ENCODE measurements at places on chromosomes 13 and 19. TPM values are rescaled to one million over a fixed set of nuclear protein-coding genes. Genes with fewer than 3 reads are reported as not detected.

KLK2 gene
- total RNA-seq = not detected

CNFN gene
- 1,219 TPM for total RNA-seq

F7 gene
- total RNA-seq = not detected

ZNF221 gene
- 12.9 TPM for total RNA-seq

SYT5 gene
- not detected for total RNA-seq

ZSCAN5B gene
- not detected for total RNA-seq

RAB11B gene
- 22.1 TPM for total RNA-seq

DNA sequence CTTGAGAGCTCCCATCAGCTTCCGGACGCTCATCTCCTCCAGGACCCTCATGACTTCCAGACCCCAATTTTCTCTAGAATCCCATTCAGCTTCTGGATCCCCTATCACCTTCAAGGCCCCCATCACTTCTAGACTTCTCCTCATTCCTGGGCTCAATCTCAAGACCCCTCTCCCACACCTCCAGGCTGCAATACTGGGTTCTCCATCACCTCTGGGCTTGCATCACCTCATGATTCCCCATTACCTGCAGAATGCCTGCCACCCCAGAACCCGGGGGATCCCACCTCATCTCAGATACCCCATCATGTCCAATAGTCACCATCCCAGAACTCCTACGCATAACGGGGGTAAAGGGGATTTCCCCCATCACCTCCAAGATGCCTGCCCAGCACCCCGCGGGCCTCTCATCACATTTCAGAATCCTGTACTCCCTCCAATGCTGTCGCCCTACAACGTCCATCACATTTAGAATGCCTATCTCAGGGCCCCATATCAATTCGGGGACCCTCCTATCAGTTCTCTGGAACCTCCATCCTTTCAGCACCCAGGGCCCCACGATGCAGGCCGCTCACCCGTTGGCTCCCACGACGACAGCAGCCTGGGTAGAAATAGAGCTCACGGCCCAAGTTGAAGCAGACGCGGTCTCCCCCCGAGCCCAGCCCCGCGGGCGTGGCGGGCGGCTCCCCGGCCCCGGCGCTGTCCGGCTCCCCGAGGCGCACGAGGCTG is 738 bp downstream of the DMWD start:
- DNase-seq = no peak
- H3K4me1 ChIP-seq = peaks cover 29% of the 10 kb centered on the region
- H3K27me3 ChIP-seq = no peaks in the 10 kb centered on the region
- H3K27ac ChIP-seq = peak overlapping the region; percentile 75
- H3K36me3 ChIP-seq = peaks cover 6% of the 10 kb centered on the region
- peak overlapping the region; percentile 92 for H3K4me3 ChIP-seq

DNA sequence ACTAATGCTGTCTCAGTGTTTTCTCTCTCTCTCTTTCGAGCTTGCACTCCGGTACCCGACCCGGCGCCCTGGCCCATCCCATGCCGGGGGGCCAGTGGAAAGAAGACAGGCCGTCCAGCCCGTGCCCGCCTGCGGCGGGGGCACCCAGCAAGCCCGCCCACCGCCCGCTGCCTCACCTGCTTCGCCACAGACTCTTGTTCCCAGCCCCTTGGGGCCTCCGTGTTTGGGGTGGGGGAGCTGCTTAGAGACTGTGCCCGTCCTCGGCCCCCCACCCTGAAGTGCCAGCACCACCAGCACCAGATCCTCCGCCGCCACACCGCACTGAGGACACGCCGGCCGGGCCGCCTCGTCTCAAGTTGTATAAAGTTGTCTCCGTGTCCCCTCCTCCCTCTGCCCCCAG is 2.4 kb downstream of the LENG9 start:
- peaks cover 38% of the 10 kb centered on the region for H3K36me3 ChIP-seq
- no peak overlapping the region for H3K27ac ChIP-seq
- no peak for DNase-seq
- H3K4me3 ChIP-seq = no peak overlapping the region
- H3K4me1 ChIP-seq = peaks cover 65% of the 10 kb centered on the region

DNA sequence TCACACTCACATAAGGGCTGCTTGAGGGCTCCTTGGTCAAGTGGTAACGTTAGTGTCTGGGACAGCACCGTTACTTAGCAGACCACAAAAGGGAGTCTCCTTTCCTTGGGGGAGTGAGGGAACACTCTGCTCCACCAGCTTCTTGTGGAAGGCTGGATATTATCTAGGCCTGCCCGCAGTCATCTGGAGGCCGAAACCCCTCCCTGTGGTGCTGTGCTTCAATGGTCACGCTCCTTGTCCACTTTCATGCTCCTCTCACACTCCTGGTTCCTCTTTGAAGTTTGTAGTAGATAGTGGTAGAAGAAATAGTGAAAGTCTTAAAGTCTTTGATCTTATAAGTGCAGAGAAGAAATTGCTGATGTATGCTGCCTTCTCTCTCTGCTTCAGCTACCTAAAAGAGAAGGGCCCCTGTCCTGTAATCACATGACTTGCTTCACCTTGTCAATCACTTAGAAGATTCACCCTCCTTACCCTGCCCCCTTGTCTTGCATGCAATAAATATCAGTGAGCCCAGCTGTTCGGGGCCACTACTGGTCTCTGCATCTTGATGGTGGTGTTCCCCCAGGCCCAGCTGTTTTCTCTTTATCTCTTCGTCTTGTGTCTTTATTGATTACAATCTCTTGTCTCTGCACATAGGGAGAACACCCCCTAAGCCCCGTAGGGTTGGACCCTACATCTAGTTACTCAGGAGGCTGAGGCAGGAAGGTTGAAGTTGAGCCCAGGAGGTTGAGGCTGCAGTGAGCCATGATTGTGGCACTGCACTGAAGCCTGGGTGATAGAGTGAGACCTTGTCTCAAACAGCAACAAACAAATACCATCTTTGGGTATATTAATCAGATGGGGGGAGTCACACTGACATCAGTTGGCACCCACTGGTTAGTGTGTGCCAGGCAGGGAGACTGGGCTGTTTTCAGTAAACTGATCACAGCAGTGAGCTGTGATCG is 11.6 kb upstream of the MZF1 start:
- H3K27ac ChIP-seq = no peak overlapping the region
- no peaks in the 10 kb centered on the region for H3K4me1 ChIP-seq
- H3K36me3 ChIP-seq = peaks cover 11% of the 10 kb centered on the region
- no peak for DNase-seq
- no peak overlapping the region for H3K4me3 ChIP-seq

GRCh38 chr13:38444904-38445303 is 95.3 kb downstream of the UFM1 start:
- H3K27me3 ChIP-seq = no peaks in the 10 kb centered on the region
- no peaks in the 10 kb centered on the region for H3K4me1 ChIP-seq
- H3K36me3 ChIP-seq = no peaks in the 10 kb centered on the region
- DNase-seq = no peak
- H3K4me3 ChIP-seq = no peak overlapping the region
- no peak overlapping the region for H3K27ac ChIP-seq
